ENCODE measurements at places on chromosomes 13 and 19. TPM values are rescaled to one million over a fixed set of nuclear protein-coding genes. Genes with fewer than 3 reads are reported as not detected.

SIX5 gene
- total RNA-seq: 10.8 TPM

SIGLEC10 gene
- not detected for total RNA-seq

LILRB5 gene
- total RNA-seq: not detected

KLC3 gene
- 49.6 TPM for total RNA-seq

IZUMO4 gene
- total RNA-seq: 1.1 TPM

ZNF134 gene
- 11.1 TPM for total RNA-seq

SRRM5 gene
- not detected for total RNA-seq

Measured in hair follicular keratinocyte (primary cell).